HAP-1 (cell line): ENCODE measurements at places on chromosomes 5 and 9.

GRCh38 chr5:147430628-147431027, 79.2 kb downstream of the DPYSL3 start:
- DNase-seq, result no peak

DNA sequence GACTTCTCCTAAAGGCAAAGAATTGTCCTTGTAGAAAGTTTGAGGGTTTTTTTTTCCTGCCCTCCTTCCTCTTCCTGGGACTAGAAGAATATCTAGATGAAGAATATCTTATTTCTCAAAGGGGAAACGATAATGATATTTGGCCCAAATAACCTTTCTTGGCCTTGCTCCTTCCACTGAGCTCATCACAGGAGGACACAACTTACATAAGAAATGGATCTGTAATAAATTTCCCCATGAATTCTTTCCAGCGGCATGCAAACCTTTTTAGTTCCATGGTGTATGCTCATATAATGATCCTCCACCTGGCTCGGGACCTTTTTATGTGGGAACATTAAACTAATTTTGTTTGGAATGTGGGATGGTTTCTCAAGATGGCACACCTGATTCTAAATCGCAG, 304.4 kb downstream of the DMRT2 start:
- DNase-seq, result no peak

DNA sequence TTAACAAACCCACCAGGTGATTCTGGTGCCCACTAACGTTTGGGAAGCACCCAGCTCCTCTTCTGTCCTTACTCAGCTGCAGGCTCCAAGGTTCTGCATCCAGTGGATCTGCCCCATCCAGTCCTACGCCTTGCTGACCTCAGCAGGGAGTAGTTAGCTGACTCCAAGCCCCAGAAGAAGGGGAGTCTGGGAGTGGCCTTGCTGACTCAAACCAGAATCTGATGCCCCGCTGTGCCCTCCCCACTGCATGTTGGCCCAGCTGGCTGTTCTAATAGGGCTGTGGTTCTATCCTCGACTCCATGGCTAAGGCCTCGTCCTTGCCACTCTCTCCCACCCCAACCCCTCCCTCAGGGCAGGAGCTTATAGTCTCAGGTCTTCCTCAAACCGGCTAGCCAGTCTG, 136.3 kb downstream of the TTLL11 start:
- no peak for DNase-seq

- no peak for DNase-seq
Measured at GRCh38 chr9:18350995-18351595, 122.9 kb upstream of the ADAMTSL1 start.

DNA sequence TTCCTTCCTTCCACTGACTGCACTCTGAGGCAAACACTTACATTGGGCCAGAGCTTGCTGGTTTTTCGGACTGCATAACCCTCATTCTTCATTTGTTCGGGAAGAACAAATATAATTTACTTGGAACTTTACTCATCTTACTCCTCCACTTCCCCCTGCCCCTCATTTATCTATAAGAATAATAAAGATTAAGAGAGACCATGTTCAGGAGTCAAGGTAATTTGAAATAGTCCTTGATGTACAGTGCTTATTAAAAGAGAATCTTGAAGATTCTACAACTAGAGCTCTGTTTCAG, 65.6 kb downstream of the BASP1 start:
- no peak for DNase-seq

GRCh38 chr5:98796197-98796972, 22.9 kb downstream of the RGMB start:
- peak; percentile 56 for DNase-seq

DNA sequence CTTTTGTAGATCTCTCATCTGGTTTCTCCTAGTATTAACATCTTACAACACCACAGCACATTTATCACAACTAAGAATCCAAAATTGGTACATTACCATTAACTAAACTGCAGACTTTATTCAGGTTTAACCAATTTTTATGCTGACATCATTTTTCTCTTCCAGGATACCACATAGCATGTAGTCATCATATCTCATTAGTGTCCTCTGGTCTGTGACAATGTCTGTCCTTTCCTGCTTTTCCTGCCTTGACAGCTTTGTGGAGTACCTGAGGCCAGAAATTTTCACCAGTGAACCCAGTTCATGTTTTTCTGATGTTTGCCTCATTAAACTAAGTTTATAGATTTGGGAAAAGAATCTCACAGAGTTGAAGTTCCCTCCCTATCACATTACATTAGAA, 294.7 kb upstream of the TNC start:
- no peak for DNase-seq

GRCh38 chr5:13339093-13339492, 605.4 kb downstream of the DNAH5 start:
- DNase-seq, result no peak

- no peak for DNase-seq
Measured at GRCh38 chr5:43140286-43140685, 19.6 kb downstream of the ZNF131 start.

DNA sequence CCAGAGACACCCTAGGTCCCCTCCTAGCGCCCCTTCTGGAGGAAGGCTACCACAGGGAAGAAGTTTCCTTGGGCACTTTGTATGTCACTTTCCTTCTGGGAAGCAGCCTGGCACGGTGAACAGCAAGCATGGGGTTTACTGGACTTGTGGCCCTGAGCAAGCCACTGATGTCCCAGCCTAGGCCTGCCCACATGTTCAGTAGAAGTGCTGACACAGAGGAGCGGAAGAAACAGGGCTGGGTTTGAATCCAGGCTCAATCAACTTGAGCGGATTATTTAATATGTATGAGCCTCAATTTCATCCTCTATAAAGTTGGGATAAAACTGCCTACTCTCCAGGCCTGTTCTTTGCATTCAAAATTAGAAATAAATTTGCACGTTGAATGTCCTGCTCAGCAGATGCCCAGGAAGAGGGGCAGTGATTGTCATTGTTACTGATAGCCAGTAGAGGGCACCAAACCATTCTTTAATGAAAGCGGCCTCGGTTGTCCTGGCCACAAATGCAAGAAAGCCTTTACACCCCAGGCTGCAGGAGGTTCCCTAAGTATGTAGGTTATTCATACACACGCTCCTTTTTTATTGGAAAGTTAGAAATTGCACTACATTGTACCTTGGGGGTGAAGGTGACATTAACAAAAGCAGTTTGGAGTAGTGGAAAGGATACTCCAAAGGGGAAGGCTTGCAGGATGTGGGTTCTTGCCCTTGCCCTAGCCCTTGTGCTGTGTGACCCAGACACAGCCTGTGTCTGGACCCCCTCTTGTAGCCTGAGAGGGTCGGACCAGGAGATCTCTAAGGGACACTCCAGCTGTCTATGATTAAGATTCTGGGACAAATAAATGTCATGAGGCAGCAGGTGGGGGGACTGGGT, 13.4 kb upstream of the XPA start:
- peak; percentile 58 for DNase-seq

- no peak for DNase-seq
Measured at GRCh38 chr5:167664222-167664804, 627.1 kb upstream of the WWC1 start.

GRCh38 chr5:76199336-76200318, 116.4 kb downstream of the SV2C start:
- DNase-seq, result no peak

- DNase-seq, result no peak
Measured at GRCh38 chr5:78527054-78527859, 121.3 kb downstream of the LHFPL2 start.

- DNase-seq, result no peak
Measured at GRCh38 chr9:90469865-90470387, 172.7 kb downstream of the DIRAS2 start.

DNA sequence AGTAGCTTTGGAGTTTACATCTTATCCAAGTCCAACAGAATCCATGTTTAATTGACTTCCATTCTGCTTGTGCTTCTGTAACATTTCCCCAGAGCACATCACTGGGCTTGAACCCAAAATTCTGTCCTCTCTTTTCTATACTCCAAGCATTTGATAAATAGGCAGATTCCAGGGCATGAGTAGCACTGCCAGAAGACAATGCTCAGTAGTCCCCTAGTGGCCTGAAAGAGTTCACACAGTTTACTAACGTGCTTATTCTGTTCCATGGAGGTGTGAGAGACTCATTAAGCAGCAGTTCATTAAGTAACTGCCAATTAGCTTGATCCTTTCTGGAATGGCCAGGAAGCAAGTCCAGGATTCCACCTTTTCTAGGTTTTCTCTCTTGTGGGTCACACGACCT, 9.4 kb upstream of the GABRA6 start:
- no peak for DNase-seq

- DNase-seq, result no peak
Measured at GRCh38 chr9:34169125-34169524, 9.7 kb upstream of the UBAP1 start.

- DNase-seq, result peak; percentile 51
Measured at GRCh38 chr5:123450640-123451039, 27.4 kb upstream of the CEP120 start.

DNA sequence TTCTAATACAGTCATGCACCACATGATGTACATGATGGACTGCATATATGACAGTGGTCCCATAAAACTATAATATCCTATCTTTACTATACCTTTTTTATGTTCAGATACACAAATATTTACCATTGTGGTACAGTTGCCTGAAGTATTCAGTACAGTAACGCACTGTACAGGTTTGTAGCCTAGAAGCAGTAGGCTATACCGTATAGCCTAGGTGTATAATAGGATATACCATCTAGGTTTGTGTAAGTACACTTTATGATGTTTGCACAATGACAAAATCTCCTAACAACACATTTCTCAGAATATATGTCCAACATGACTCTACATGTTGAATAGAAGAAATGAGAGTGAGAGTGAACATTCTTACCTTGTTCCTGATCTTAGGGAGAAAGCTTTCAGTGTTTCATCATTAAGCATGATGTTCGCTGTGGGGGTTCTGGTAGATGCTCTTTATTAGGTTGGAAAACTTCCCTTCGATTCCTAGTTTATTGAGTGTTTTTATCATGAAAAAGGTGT, 31.8 kb downstream of the AMBP start:
- no peak for DNase-seq

- no peak for DNase-seq
Measured at GRCh38 chr5:59034498-59035186, 451.8 kb downstream of the RAB3C start.

DNA sequence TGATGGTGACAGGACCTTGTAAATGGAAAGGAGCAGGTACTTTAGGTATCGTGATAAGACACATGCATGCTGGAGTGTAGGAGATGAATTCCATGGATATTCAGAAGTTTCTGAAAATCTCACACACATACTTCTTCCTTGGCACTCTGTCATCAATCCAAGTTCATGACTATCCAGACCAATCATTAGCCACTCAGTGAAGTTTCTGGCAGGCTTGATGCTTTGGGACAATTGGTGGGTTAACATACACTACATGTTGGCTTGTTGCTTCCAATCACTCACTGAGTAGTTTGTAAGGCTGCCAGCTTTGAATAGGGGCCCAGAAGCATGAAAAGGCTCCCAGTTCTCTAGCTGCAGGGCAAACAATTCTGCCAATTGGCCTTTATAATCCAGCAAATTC, 147.6 kb downstream of the CEMIP2 start:
- DNase-seq, result no peak

- no peak for DNase-seq
Measured at GRCh38 chr9:33459115-33459514, 11.7 kb upstream of the AQP3 start.

DNA sequence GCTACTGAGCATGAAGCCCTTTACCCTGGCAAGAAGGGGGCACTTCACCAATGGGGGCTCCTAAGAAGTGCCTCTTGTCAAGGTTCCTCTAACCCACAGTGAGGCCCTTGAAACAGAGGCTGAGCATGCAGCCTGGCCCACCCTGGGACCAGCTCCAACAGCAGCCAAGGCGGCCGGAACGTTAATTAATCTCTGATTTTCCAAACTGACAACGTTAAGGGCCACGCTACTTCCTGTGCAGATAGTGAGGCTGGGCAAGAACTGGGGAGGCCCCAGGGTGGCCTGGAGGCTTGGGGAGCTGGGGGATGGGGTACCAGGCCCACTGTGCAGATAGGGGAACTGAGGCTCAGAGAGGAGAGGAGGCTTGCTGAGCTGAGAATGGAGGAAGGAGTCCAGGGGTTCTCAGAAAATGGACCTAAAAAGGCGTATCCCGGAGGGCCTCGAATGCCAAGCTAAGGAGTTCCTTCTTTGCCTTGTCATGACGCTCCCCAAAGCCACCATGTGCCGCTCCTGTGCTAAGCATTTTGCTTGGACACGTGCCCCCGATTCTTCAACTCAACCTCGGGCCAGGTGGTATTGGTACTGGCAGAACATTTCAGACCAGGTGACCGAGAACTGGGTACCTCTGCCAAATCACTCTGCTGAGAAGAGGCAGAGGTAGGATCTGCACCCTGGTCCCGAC, 72.0 kb upstream of the STXBP1 start:
- no peak for DNase-seq

DNA sequence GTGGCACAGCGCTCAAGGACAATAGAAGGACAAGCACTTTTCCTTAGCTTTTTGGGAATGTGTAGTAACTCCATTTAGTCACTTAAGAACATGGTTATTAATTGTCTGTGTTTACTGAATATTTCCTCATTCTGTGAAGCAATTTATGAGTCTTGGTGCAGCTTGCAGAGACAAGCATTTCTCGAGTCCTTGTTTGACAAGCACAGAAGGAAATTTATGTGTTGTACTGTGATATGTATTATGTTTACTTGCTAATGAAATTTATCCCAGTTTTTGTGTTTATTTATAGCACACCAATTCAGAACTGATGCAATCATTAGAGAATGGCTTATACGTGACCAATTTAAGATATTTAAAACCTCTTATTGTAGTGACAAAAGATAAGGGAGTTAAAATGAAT, 168.6 kb downstream of the PRELID2 start:
- no peak for DNase-seq

DNA sequence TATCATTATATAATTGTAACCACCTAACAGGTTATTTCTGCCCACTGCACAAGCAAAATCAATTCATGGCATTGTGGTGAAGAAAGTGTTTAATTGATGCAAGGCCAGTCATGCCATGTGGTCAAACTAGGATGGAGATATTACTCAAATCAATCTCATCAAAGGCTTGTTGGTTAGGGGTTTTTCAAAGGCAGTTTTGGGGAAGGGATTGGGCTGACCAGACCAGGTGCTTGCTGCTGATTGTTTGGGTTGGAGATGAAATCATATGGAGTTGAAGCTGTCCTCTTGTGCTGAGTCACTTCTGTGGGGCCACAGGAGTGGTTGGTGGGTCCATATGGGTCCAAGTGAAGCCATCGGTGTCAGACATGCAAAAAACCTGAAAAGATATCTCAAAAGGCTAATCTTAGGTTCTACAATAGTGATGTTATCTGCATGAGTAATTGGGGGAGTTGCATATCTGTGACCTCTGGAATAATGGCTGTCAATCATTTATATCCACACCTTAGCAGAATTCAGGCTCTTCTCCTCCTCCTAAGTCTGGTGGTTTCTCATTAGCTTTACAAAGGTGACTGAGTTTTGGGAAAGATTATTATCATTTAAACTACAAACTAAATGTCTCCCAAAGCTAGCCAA, 44.9 kb downstream of the HMGCS1 start:
- no peak for DNase-seq
